ENCODE measurements at places on chromosomes 13 and 19.

- no peak for DNase-seq
These were observed 60.1 kb downstream of the HSPH1 start for GRCh38 chr13:31101472-31102170.

DNA sequence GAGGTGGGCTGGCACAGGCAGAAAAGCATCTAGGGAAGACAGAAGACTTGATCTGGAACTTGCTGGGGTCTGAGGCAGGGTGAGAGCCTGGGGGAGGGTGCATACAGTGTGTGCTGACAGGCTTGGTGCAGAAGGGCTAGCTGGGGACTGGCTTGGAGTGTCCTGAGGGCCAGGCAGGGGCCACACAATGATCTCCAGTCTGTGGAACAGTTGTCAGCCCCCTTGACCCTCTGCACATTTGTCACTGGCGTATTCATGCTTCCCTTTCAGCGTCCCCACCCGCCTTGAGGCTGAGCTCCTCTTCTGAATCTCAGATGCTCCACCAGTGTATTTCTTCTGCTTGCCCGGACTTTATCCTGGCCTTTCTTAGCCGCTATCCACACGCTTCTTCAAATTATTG is 2.8 kb upstream of the MICU2 start:
- DNase-seq: no peak

DNA sequence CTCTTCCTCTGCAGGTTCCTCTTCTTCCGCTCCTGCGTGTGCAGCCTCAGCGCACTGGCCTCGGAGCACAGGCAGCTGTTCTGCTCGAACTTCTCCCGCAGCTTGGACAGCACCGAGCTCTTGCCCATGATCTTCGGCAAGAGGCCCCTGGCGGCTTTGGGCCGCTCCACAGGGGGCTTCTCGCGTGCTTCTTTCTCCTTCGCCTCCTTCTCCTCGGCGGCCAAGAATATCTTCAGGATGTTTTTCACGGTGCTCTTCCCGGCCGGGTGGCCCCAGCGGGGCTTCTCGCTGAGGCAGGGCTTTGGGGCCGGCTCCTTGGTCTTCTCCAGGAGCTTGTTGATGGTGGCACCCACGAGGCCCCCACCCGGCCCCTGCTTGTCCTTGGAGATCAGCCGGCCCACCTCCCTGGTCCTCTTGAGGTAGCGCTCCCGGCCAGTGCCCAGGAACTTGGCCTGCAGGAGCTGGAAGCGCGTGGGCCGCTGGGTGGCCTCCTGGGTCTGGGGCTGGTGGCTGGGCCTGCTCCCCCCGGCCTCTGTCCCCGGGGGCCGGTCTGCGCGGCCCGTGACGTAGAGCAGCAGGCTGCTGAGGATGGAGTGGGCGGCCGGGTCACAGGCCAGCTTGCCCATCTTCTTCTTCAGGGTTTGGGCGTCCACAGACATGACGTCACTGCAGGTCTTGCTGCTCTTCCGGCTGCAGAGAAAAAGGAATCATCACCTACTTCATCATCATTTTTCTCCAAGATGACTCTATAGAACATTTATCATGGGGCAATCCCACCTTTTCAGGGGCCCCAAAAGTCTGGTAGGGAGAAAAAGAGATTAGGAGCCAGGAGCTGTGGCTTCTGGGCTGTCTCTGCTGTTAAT is 43.8 kb upstream of the GRTP1 start:
- DNase-seq: no peak

DNA sequence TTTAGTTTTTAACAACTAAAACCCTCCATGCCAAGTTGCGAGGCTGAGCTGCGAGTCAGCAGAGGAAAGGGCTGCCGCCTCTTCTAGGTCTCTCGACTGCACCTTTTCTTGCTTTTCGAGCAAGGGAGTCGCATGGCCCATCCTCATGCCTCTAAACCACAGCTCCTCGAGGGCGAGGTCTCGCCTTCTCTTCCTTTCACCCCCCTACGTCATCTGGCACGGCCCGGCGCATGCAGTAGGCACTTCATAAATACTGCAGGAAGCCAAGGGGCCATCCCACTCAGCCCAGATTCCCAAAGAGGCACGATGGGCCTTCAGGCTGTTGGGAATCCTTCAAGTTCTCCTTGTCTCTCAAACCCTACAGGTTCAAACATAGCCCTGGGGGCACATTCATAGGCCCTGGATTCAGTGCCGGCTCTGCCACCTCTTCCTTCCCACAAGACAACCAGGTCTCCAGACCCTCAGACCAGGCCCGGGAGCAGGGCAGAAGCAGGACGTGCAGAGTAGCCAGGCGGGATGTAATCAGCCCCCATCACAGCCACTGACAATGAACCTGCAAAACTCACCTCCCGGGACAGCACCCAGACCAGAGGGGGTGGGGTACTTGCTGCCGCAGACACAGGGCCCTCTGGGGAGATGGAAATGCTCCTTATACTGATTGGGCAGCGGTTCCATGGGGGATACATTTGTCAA is 41.7 kb downstream of the GGACT start:
- no peak for DNase-seq

- no peak for DNase-seq
These were observed 132.3 kb downstream of the LIG4 start for GRCh38 chr13:108083056-108083455.

DNA sequence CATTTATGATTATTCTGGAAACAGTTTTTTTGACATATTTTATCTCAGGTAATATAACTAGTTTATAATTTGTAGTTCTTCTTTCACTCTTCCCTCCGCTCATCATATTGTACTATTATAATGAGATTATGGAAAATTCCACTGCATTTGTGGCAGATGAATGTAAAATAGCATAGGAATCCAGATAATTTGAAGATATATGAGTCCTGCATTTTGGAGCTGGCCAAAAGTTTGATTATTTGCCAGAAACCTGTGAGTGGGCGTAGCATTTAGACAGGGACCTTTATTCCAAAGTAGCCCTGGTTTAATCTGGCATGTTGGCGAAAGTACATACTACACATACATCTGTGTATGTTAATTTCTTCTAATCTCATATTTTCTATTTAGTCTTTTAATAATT is 65.2 kb downstream of the FNDC3A start:
- no peak for DNase-seq

DNA sequence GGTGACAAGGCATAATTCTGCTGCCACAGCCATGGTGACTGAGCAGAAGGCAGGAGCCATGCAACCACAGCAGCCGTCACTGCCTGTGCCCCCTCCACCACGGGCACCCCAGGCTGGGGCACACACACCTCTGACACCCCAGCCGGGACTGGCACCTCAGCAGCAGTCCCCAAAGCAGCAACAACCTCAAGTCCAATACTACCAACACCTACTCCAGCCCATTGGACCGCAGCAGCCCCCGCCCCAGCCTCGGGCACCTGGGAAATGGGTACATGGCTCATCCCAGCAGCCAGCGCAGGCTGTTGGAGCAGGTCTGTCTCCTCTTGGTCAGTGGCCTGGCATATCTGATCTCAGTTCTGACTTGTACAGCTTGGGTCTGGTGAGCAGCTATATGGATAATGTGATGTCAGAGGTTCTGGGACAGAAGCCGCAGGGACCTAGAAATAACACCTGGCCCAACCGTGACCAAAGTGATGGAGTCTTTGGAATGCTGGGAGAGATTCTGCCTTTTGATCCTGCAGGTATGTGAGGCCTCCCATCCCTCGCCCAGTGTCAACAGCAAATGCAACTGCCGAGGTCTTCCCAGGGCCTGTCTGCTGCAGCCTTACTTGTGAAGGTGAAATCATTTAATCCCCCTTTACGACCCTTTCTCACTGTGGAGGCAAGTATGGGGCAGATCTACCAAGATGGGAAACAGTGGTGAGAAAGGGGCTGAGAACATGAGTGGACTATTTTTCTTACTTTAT is 22.9 kb upstream of the GPI start:
- no peak for DNase-seq

- no peak for DNase-seq
These were observed 12.4 kb downstream of the EFNB2 start for GRCh38 chr13:106522898-106523525.

- no peak for DNase-seq
These were observed at the start of gene LRRC25 for GRCh38 chr19:18397242-18398202. Gene LRRC25, minus strand, starts transcription at chr19:18397622. Its CDS starts 659 bp downstream, at chr19:18396963.

DNA sequence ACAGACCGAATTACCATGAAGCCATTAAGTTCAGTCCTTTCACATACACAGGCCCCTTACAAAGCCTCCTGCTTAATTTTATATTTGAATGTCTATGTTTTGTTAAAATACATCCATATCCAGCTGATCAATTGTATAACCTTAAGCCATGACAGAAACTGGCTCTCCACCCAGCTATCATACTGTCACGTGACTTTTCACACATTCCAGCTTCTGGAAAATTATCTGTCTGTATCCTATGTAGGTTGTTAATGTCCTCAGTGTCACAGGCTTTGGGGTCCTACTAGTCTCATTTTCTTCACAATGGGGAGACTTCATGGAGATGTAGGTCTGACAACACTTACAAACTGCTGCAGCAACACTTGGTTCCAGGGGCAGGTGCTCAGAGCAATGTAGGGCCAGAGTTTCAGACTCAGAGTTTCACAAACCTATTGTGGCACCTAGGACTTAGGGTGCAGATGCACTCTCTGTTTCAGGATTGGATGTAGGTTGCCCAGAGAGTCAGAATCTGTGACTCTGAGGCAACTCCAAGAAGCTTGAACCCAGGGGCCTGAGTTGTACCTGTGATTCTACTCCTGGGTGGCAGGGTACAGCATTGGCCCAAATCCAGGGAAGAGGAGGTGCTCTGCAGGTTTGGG is 69.6 kb upstream of the PCDH20 start:
- no peak for DNase-seq
